Muscle of leg (tissue), 16 donors: ENCODE measurements at places on chromosomes 7 and 10. TPM values are rescaled to one million over a fixed set of nuclear protein-coding genes. Genes with fewer than 3 reads are reported as not detected.

DNA sequence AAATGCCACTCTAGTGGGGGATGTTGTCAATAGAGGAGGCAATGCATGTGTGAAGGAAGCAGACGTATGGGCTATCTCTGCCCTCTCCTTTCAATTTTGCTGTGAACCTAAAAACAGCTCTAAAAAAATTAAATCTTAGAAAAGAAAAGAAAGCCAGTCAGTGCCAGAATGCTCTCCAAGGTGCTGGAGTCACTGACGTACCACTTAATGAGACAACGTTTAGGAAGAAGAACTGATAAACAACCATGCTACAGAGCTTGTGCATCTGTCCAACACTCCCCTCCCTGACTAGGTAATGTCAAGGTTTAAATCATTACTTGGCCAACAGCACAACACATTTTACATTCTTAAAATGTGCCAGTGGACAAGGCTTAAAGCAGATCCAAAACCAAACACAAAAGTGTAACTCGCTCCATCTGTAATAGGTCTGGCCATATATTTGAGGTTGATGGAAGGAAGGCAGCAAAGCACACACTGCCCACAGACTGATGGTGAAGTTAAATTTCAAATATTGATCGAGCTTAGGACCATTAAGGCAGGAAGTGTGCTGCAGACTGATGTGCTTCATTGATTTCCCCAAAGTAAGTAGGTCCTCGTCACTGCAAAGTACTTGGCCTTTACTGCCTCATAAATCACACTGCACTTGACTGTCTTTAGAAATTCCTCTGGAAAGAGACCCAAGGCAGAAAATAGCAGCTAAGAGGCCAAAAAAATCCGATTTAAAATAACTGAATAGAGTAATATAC is 15.5 kb downstream of the ARMH3 start:
- H3K27ac ChIP-seq: no peak overlapping the region
- H3K27me3 ChIP-seq: no peaks in the 10 kb centered on the region
- peak; percentile 23 for DNase-seq

ANXA8 gene
- not detected for total RNA-seq

DNA sequence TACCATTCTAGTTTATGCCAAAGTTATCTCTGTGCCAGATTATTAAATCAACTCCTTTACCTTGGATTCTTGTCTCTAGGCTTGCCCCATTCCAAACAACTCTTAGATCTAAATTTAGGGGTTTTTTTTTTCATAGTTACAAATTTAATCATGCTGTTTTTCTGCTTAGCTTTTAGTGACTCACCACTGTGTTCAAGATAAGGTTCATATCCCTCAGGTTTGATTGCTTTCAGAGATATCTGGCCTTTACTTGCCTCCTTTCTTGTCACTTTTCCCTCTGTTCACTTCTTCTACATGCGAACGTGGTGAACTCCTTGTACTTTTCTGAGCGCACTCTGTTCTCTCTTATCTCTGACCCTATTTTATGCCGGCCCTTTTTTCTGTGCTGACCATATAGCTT is 78.2 kb downstream of the VPS50 start:
- H3K4me3 ChIP-seq: no peak overlapping the region
- H3K4me1 ChIP-seq: no peaks in the 10 kb centered on the region
- H3K27ac ChIP-seq: no peak overlapping the region

TMEM270 gene
- total RNA-seq: not detected

GRCh38 chr7:47819607-47819920 is 128.7 kb downstream of the PKD1L1 start:
- H3K4me1 ChIP-seq: peaks cover 4% of the 10 kb centered on the region
- H3K27ac ChIP-seq: no peak overlapping the region
- no peak overlapping the region for H3K4me3 ChIP-seq
- H3K27me3 ChIP-seq: no peaks in the 10 kb centered on the region

UBTD1 gene
- 10.6 TPM for total RNA-seq

DNA sequence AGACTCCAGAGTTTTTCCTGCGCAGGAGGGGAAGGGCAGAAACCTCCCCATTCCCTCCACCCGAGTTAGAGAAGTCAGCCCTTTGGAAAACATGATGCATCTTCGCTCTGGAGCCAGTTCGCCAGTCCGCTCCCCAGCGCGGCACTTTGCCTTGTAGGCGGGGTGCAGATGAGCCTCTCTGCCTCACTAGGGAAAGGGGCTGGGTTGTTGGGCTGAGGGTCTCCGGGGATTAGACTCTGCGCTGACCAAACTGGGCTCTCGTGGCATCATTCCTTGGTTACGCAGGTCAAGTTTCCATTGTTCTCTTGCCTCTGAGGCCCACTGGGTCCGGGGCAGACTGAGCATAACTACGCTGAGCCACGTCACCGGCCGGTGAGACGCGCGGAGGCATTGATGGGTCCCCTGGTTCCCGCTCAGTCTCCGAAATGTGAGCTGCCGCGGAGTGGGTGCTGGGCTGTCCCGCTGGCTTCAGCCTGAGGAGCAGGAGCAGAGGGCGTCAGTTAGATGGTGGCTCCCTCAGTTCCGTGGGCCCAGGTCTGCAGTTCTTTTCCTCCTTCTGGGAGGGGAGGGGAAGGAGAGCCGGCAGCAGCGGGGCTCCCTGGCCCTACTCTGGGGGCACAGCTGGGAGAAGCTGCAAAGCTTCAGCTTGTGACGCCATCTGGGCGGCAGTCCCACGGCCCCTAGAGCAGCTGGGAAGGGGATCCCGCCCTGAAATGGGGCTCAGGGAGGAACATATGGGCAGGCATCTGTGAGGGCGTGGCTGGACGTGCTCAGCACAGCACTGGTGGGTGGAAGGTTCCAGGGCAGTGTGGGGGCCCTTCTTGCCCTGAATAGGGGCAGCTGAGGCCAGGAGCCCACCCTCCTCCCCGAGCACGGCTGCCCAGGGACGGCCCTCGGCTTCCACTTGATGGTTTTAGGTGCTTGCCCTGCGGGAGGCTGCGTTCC is 121.3 kb upstream of the BTBD16 start:
- DNase-seq: peak; percentile 96
- peaks cover 81% of the 10 kb centered on the region for H3K4me1 ChIP-seq
- peaks cover 11% of the 10 kb centered on the region for H3K36me3 ChIP-seq
- H3K27me3 ChIP-seq: no peaks in the 10 kb centered on the region
- peak overlapping the region; percentile 98 for H3K27ac ChIP-seq

GRCh38 chr7:2476298-2476697 is at the start of gene GRIFIN:
TSS of gene GRIFIN (minus strand) at chr7:2476398. CDS start at chr7:2476383, 15 bp downstream.
- H3K4me3 ChIP-seq: no peak within 1 kb of the TSS
- no peak for DNase-seq
- peaks cover 10% of the 10 kb centered on the region for H3K27me3 ChIP-seq
- no peak within 1 kb of the TSS for H3K27ac ChIP-seq
- H3K36me3 ChIP-seq: no peaks in the 10 kb centered on the region

NME8 gene
- 0.22 TPM for total RNA-seq

NACAD gene
- total RNA-seq: 2.3 TPM
